GM19239 (cell line): ENCODE measurements at places on chromosomes 5 and 9.

- no peak for DNase-seq
These were observed 11.5 kb downstream of the OR2V2 start for GRCh38 chr5:181158869-181159268.

- DNase-seq, result no peak
These were observed 76.3 kb upstream of the SEMA6A start for GRCh38 chr5:116650964-116651363.

DNA sequence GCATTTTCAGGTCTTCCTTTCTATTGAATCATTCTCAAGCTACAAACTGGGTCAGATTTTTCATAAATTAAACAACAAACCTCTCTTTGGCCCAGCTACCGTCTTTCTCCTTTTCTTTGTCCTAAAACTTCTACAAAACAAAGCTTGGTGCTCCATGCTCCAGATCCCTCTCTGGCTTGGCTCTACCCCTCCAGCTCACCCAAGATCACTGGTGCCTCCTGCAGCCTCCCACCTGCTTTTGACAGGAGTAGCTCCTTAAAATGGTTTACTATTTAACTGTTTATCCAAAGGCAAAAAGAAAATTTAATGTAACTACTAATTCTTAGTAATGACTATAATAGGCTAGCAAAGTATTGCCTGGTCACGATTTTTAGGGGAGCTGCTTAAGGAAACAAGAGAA, 10.7 kb upstream of the SERINC5 start:
- DNase-seq, result no peak

- DNase-seq, result no peak
These were observed 15.5 kb upstream of the CTNNA1 start for GRCh38 chr5:138737494-138738265.

- no peak for DNase-seq
These were observed 27.2 kb upstream of the CCNJL start for GRCh38 chr5:160339406-160340130.
